ENCODE measurements at places on chromosomes 11 and 22.
A peak's percentile ranks its signal among the peaks of the same experiment; 100 is the strongest.

DNA sequence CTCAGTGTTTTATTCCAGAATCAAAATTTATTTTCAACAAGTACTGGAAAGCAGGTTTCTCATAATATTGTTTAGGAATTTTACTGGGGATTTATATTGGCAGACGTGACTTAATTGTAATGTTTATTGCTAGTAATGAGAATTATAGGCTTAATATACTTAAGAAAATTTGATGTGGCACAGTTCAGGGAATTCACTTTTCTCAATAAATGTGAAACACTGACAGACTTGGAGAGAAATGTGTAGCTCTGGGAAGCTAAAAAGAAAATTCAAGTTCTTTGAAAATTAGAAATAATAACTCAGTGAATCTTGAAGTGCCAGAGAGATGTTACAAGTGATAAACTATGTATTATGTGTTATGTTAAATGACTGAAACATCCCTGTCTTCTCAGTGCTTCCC, at the start of gene OR51F2:
Gene OR51F2, plus strand, starts transcription at position 301 of the 400 bp plus-strand sequence. CDS start 101 bp downstream, outside the sequence.
- DNase-seq: no peak

- no peak for DNase-seq
Measured at GRCh38 chr22:22113701-22114100, 130.9 kb upstream of the VPREB1 start.

DNA sequence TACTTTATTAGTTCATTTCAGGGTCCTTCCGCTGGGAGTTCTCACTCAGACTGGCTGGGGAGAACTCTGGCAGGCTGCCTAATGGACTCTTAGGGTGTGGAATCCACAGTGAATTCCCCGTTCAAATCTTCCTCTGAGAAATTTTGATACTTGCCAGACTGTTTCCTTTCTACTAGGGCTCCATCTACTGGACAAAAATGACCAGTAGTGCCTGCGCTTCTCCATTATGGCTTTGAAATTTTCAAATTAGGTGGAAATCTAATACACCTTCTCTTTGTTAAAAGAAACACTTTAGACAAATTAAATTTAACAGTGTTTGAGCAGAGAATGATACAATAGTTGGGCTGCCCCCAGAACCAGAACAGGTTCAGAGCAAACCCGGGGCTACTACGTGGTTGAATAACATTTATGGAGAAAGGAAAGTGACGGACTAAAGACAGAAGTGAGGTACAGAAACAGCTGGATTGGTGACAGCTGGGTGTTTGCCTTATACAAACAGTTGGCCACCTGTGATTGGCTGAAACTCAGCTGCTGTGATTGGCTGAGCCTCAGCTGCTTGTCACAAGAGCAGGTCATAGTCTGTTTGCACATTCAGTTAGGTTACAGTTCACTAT, 52.9 kb upstream of the FDX1 start:
- peak; percentile 22 for DNase-seq

- DNase-seq: no peak
Measured at GRCh38 chr11:93033093-93033492, 63.6 kb downstream of the MTNR1B start.

GRCh38 chr11:63165706-63166310, 21.8 kb upstream of the SLC22A24 start:
- DNase-seq: no peak

- DNase-seq: no peak
Measured at GRCh38 chr11:100709233-100709957, 22.3 kb downstream of the ARHGAP42 start.

- no peak for DNase-seq
Measured at GRCh38 chr11:94418123-94418765, 17.0 kb upstream of the GPR83 start.

DNA sequence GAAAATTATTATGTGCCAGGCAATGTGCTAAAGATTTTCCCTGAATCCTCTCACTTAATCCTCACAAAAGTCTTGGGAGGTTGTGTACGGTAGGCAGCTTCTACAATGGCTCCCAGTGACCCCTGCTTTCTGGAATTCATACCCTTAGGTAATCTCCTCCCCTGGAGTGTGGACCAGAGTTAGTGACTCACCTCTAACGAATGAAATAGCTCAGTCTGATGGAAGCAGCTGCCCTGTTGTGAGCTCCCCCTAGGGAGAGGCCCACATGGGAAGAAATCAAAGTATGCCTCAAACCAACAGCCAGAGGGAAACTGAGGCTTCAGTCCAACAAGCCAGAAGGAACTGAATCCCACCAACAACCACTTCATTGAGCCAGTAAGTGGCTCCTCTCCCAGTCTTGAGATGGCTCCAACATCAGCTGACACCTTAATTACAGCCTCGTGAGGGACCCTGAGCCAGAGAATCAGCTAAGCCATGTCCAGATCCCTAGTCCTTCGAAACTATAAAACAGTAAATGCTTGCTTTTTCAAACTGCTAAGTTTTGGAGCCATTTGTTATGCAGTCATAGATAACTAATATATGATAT, 98.9 kb upstream of the ISX start:
- DNase-seq: no peak

GRCh38 chr11:17476317-17477083, at the start of gene ABCC8:
TSS of gene ABCC8 (minus strand) at chr11:17476845. CDS start at chr11:17476776, 69 bp downstream.
- peak; percentile 58 for DNase-seq

GRCh38 chr11:64349025-64349387, 9.0 kb downstream of the CCDC88B start:
- no peak for DNase-seq

GRCh38 chr11:43694477-43694876, 13.9 kb downstream of the HSD17B12 start:
- DNase-seq: no peak

- no peak for DNase-seq
Measured at GRCh38 chr11:112044961-112045360, 19.8 kb downstream of the DLAT start.

DNA sequence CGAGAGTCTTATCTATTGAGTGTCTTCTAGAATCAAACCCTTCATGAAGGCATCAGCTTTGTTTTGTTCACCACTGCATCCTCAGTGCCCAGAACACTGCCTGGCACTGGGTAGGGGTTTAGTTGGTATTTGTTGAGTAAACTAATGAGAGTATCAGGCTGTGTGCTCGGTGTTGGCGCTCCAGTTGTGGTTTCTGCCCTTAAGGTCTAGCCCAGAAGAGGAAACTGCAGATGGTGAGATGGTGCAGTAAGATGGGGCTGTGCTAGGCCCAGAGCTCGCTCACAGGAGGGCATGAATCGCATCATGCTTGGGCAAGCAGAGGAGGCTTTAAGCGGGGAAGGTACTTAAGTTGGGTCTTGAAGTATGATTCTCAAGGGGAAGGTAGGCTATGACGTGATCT, 97.2 kb downstream of the FBXO7 start:
- no peak for DNase-seq

DNA sequence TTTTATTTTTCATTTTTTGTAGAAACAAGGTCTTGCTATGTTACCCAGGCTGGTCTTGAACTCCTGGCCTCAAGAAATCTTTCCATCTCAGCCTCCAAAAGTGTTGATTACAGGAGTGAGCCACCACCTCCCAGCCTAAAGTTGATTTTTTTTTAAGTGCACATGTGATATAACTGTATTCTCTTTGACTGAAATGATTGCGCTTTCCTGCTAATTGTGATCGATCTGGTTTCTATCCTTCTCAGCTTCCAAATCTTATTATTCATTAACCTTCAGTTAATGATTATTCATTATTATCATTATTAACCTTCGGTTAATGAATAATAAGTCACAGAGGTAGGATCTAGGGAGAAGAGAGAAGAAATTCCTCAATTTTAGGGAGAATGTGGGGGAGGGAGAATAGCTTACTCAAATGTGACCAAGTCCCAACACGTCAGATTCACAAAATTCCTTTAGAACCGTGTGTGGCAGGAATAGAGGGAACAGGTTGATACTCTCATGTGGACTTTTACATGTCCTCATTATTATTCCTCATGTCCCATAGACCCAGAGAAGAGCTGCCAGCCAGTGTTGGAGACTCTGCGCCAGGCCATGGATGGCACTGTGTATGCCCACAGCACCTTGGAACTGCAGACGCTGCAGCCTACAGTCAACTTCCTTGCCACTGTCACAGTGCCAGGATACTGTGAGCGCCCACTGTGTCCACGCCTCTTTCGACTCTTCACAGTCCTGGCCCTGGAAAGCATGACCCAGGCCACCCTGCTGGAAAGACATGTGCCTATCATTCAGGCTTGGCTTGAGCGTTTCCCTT, 47.1 kb downstream of the RRP8 start:
- no peak for DNase-seq

DNA sequence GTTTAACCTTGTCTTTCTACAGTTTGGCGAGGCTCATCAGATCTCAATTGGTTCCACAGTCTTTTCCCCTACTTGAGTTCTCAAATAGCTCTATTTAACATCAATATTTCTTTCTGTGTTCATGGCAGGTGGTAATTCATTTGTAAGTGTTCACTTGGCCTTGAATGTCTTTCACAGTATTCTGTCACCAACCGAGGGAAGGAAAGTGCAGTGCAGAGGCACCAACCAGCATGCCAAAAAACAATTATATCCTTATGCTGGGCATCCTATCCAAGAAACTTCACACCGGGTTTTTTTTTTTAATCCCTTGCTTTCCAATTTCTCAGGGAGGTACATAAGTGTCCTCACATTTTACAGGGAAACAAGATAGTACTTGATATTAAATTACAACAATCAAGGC, 55.0 kb upstream of the ZC3H12C start:
- no peak for DNase-seq

DNA sequence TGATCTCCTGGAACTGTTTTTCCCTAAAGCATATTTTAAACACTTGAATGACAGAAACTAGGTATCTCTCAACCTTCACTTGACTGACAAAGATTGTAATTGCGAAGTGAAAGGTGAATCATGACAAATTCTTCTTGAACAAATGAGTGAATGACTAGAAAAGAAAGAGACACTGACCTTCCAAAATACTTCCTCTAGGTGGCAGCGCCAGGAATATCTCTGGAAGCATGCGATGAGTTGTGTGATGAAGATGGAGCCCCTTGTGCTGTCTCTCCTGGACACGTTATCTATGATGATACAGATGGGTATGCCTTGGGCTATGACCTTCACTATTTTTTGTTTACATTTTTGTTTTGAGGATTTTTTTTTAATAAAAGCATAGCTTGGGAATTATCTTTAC, 7.0 kb upstream of the CASP12 start:
- no peak for DNase-seq

- no peak for DNase-seq
Measured at GRCh38 chr11:68053117-68053516, 14.3 kb downstream of the TCIRG1 start.

- DNase-seq: no peak
Measured at GRCh38 chr11:84829162-84829561, 798.0 kb downstream of the DLG2 start.

DNA sequence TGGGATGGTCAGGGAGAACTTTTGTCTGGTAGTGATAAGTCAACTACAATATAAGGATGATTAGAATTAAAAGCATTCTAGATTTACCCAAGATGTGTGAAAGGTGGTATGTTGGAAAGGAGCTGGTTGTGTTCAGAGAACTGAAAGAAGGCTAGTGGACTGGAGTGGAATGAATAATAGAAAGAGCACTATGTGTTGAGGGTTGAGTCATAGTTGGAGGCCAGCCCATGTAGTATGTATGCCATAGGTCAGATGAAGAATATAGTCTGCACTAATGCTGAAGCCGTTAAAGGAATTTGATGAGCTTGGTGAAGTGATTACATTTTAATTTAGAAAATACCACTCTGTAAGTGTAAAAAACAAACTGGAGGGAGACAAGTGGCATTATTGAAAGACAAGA, 514.1 kb downstream of the CNTN5 start:
- no peak for DNase-seq

DNA sequence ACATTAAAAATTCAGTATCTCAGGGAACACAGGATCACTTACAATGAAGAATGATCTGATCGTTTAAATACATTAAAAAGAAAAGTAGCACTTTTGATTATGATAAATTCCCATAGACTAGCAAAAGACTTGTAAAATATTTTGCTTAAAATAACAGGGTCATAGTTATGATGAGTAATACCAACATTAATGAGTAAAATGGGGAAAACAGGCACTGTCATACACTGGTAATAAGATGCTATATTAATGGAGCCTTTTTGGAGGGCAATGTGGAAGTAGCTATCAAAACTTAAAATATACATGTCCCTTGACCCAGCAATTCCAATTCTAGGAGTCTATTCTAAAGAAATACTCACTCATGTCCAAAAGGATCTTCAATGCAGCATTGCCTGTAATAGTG, 61.8 kb upstream of the CLNS1A start:
- no peak for DNase-seq

GRCh38 chr11:75490221-75491181, 35.2 kb downstream of the GDPD5 start:
- peak; percentile 36 for DNase-seq

- DNase-seq: peak; percentile 9
Measured at GRCh38 chr11:69926376-69927050, 107.3 kb upstream of the FGF3 start.

DNA sequence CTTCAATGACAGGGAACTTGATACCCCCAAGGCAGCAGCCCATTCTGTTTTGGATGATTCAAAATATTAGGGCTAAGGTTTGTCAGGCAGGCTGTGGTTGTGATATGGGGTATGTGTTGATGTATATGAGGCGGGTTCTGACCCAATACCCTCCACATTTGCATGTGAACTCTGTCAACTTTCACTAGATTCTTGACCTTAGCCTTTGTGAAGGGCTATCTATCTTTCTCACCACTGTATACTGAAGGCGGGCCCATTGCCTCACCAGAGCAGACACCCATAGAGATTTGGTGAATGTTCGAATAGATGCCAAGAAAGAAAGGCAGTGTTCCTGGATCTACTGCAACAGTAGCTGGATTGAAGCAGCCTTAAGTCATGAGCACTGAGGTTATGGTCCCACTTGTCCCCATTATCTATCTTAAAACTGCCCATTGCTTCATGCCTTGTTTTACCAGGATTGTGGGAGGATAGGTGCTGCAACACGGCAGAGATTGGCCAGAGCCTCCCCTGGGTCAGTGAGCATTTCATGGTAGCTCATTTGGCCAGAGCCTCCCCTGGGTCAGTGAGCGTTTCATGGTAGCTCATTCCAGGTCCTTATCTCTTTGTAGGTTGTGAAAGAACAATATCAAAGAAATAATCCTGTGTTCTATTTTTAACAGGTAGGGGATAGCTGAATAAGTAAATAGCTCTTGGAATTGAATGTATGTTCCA, 399.6 kb downstream of the TMEM135 start:
- DNase-seq: no peak

- no peak for DNase-seq
Measured at GRCh38 chr11:35494957-35495490, 30.4 kb downstream of the PAMR1 start.

DNA sequence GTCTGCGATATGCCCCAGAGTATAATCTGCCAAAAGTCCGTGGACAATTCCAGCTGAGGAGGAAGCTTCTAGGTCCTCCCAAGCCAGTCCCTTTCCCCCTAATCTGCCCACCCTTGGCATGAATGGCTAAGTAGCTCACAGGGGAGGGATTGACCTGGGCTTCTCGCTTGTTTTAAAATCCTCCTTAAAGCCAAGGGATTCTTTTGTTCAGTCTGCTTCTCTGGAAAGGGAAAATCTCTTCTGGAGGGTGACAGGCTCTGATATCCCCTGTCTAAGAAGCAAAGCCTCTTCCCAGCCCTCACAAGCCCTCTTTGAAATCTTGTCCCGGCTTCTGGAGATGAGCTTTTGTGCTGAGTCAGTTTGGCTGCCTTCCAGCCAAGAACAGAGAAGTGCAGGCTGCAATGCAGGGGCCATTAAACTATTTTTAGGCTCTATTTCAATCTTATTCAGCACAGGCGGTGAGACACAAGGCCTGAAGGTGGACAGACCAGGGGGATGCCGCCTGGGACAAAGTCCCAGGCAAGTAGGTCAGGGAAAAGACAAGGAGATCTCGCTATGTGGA, 23.9 kb downstream of the NEFH start:
- no peak for DNase-seq
